Activated CD4-positive, alpha-beta T cell treated with anti-CD3 and anti-CD28 coated beads for 48 hours (primary cell): ENCODE measurements at places on chromosomes 11 and 22.

GRCh38 chr11:108237058-108237481, 14.2 kb downstream of the ATM start:
- no peak for DNase-seq

DNA sequence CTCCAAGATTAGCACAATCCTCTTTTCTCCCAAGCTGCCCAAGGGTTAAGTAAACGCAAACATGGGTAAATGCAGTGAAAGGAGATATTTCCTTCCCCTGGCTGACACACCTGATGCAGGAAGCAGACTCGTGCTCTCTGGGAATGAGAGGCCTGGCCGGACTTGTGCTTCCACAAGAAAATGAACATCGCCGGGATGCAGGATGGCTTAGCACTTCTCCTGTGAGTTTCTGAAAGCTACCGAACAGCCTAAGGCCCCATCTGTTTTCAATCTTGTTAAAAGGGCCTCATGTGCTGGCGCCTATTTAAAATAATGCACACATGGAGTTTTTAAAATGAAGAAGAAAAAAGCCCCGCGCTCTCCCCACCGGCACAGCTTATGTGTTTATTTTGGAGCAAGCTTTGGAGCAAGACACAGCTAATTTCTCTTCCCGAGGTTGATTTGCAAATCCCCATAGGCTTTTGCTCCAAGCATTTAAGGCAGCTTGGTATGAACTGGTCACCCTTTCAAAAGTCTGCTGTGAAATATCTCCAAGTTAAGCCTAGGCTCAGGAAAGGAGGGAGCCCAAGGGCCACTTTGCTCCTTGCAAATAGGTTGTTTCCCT, 100.9 kb downstream of the SYN3 start:
- DNase-seq, result no peak

- DNase-seq, result no peak
Measured at GRCh38 chr11:44464741-44465140, 100.7 kb upstream of the CD82 start.

GRCh38 chr22:35860087-35860733, 142.5 kb downstream of the APOL5 start:
- DNase-seq, result no peak

- DNase-seq, result no peak
Measured at GRCh38 chr11:59854871-59855270, 9.6 kb upstream of the CBLIF start.

DNA sequence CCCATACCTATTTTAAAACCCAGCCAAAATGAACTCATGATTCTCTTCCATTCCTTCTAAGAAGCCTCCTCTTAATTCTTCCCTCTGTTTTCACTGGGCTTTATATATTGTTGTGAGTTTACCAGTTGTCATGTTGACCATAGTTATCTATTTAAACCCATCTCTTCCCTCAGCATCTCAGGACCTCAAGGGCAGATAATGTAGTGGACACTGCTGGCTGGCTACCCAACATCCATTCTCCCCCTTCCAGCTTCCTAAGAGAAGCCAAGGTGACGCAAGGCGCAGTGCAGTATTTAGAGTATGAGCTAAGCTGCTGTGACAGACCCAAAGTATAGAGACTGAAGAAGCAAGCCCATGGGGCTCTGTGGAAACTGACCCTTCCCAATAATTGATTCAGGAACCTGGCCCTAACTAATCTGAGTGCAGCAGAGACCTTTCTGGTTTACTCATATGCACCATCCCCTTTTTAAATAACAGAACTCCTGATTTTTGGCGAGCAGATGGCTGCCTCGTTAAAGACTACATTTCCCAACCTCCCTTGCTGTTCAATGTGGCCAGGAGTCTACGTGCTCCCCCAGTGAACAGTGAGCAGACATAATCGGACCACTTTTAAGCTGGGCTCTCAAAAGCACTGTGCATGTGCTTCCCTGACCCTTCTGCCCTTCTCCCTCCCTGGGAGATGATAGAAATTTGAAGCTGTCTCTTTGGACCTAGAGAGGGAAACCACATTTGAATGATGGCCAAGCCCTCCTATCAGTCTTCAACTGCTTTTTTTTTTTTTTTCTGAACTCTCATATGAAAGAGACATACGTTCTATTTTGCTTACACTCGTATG, 28.1 kb upstream of the CREB3L1 start:
- no peak for DNase-seq

- no peak for DNase-seq
Measured at GRCh38 chr11:72511393-72512047, 77.2 kb upstream of the CLPB start.

DNA sequence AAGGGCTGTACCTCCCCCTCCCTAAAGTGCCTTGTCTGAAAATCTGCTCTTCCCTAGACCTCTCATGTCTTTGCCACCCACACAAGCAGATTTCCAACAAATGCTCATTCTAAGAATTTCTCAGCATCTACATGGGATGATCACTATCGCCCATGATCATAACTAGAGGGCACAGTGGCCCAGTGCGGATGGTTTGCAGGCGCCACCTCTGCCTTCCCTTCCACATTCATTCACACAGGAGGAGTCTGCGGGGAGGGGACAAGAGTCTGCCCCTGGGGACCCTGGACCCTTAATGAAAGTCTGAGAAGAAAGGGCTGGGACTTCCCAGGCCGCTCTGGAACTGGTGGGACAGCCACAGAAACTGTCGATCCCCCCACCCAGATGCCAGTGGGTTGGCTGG, 28.9 kb downstream of the KCTD17 start:
- DNase-seq, result peak; percentile 39

DNA sequence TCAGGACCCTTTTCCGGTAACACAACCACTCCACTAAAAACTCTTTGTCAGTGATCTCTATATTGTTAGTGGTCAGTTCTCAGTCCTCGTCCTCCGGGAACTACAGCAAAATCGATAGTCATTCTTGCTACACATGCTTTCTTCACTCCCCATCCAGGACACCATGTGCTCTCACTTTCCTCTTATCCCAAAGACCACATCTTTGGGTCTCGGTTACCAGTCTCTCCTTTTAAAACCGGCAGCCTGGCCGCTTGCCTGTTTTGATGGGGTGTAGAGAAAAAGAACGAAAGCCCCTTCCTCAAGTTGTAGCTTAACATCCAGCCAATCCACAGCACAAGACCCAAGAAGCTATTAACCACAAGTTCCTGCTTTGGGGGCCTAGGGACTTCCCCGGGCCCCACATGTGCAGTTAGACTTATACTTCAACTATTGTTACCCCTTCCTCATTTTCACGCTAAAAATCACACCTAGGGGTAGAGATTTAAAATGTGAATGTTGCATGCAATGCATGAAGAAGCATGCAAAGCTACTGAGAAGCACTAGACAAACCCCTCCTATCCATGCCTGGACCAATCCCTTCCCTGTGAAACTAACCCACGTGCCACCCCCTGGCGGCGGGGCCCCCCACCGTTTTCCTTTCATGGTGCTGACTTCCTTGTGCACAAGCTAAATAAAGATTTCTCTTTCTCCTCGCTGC, 1.5 kb upstream of the TOLLIP start:
- DNase-seq, result peak; percentile 70

GRCh38 chr11:65440831-65441499, 18.4 kb downstream of the NEAT1 start:
- no peak for DNase-seq

DNA sequence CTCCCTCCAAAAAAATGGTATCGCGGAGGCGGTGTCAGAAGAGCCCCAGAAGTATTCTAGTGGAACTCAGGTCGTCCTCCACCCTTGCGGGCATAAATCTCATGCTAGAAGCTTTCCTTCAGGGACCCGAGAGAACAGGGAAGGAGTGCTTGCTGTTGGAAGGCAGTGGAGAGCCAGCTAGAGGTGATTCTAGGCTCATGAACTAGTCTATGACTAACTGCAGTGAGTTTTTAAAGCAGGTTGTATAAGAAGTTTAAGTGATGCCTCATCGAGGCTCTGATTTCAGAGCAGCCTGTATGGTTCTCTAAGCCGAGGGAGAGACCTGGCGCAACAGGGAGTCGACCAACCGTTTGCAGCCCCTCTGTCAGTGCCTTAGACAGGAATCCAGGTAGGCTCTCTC, 85.7 kb downstream of the TBC1D22A start:
- DNase-seq, result no peak

GRCh38 chr11:73519266-73519665, 78.6 kb downstream of the FAM168A start:
- no peak for DNase-seq

DNA sequence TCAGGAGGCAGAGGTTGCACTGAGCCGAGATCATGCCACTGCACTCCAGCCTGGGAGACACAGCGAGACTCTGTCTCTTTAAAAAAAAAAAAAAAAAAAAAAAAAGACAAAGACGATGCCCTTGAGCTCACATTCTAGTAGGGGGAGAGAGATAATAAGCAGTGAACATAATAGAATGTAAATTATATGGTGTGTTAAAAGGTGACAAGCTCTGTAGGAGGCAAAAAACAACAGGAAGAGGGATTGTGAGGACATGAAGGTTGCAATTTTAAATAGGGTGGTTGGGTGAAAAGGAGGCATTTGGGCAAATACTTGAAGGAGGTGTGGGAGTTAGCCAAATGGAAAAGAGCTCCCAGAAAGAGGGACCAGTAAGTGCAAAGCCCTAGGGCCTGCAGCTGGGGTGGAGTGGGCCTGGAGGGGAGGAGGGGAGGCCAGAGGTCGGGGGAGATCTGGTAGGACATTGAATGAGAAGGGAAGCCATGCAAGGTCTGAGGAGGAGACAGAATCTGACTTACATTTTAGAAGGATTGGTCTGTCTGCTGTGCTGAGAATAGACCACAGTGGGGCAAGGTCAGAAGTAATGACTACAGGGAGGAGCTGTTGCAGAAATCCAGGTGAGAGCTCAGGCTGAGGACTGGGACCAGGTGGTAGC, 26.6 kb downstream of the P2RY2 start:
- DNase-seq, result no peak

- DNase-seq, result no peak
Measured at GRCh38 chr22:38246692-38247091, 26.1 kb downstream of the TMEM184B start.

DNA sequence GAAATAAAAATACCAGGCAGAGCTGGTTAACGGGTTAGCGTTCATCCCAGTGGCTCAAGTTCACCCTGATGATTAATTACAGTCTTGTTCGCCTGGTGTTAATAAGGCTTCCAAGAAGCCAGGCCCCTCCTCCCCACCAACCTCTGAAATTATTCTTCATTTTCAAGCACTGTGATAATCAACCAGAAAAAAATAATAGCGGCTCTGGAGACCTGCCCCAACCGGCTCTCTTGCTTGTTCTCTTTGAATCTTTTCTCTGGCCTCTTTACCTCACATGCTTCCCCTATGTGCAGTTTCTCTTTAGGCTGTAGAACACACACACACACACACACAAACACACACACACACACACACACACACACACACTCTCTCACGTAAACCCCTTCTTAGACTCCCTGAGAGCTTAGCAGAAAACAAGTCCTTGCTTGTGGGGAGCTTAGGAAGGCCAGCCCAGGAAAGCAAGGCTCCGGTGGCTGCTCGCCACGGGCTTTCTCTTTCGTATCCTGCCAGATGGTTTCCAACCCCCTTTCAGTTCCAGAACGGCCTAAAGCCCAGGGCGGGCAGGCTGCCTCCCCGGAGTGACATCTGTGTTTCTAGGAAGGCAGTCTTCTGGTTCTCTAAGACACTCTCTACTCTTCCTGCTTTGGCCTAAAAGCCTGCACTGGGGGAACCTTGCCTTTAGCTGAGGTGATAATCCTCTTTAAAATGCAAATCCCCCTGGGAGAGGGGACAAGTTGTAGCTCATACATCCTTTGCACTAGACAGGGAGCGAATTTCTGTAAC, 106.4 kb upstream of the SESN3 start:
- peak; percentile 65 for DNase-seq

GRCh38 chr11:128927683-128928336, 14.9 kb downstream of the TP53AIP1 start:
- DNase-seq, result no peak

DNA sequence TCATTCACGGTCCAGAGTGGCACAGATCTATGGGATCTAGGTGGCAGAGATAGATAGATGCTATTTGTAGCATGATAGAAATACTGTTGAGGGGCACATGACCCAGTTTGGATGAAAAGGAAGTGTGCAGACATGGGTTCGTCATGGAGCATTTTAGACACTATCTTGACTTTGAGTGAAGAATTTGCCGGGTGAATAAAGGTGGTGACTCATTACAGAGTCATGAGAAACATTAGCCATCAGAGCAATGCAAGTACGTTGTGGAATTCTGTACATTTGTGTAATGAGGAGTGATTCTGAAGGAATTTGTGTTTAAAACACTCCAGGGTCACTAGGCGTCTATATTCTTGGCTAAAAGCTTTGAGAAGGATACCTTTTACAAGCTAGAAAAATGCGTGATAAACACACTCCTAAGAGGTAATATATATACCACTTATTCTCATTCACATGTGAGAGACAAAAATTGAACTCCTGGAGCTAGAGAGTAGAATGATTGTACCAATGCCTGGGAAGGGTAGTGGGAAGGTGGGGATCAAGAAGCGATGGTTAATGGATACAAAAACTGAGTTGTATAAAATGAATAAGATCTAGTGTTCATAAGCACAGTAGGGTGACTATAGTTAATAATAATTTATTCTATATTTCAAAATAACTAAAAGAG, 593.7 kb upstream of the LUZP2 start:
- DNase-seq, result no peak

DNA sequence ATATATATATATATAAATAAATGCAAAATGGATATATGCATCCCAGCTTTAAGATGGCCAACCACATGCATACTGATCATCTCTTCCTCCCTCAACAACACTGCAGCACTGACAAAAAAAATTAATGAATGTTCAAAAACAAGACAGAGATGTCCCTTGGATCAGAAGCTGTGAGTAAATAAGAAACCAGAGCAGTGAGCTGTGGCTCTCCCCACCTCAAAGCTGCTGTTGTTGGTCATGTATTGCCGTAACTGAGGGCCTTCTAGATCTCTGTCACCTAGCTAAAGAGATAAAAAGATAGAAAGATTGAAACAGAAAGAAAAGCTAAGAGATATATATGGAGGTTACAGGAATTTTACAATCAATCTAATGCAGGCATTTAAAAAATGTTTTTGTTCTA, 15.5 kb upstream of the TMEM135 start:
- DNase-seq, result no peak

GRCh38 chr11:88414385-88414861, 76.9 kb upstream of the CTSC start:
- no peak for DNase-seq

- DNase-seq, result no peak
Measured at GRCh38 chr11:104339380-104339831, 175.5 kb upstream of the PDGFD start.

- DNase-seq, result no peak
Measured at GRCh38 chr11:83364500-83365045, 78.4 kb upstream of the CCDC90B start.

DNA sequence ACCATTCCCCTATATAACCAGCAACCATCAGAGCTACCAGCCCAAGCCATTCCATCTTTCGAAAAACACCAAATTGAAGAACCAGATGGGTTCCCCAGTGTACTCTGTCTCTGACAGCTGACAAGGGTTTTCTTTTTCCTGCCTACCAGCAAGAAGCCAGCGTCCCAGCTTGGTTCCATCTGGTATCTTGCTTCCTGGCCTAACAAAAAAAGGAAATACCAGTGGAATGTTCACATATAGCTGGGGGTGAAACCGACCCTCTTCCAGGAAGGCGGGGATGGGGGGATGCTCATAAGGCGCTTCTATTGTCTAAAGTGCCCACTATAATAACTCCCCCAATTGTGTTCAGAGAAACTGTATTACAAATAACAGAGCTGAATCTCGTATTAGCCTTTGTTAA, 172.3 kb downstream of the LDLRAD3 start:
- DNase-seq, result no peak

GRCh38 chr22:37021710-37022482, 2.4 kb downstream of the MPST start:
- peak; percentile 72 for DNase-seq
